ENCODE measurements at places on chromosomes 7 and 10.

DNA sequence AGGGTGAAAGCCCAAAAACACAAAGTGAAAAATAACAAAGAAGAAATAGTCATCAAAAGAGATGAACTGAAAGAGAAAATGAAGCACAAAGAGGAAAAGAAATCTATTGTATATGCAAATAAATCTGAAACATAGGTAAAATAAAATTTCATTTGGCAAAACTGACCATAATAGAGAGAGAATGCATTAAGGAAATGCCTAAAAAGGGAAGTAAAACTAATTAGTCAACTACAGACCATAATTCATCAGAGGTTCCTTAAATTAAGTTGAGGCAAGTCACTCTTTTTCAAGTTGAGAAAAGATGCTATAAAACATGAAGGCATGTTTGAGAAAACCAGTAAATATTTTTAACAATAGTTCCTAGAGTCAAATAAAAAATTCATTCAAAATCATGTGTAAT, 233.3 kb downstream of the LRRN3 start:
- no peak for DNase-seq

DNA sequence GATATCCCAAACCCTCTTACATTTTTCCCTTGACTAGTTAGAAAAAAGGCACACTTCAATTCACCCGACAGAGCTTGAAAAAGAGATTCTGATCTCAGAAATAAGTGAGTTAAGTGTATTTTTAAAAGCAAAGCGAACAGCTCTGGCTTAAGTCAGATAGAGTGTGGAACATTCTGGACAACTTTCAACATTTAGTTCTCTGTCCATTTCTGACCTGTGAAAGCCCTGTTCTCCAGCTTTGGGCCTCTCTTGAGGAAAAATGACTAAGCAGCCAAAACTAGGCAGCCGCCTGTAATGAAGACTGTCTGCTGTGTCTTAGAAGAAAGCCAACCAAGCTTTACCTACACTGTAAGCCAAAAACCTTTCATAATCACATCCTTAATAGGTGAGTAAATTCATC, 50.5 kb downstream of the CDK6 start:
- peak; percentile 48 for DNase-seq

GRCh38 chr7:105640956-105641810, 59.9 kb upstream of the EFCAB10 start:
- DNase-seq = no peak

DNA sequence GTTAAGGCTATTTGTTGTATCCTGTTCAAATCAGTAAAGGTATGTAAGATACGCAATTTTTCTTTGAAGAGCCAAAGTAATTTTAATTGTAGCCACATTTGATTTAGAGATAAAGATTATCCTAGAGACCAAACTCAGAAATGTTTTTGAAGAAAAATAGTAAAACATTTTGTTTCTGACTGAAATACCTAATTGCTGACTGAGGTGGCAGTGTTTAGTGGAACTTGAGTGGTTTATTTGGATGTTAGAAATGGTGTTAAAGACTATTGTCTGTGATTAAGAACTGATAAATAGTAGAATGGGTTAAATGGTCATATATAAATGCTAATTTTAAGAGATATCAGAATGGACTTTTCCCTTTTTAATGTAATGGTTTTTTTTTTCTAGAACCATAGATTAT, 15.3 kb downstream of the EDRF1 start:
- DNase-seq = no peak

Measured in fibroblast of gingiva (primary cell).